Urinary bladder (tissue), 4 donors: ENCODE measurements at places on chromosomes 5 and 9. TPM values are rescaled to one million over a fixed set of nuclear protein-coding genes. Genes with fewer than 3 reads are reported as not detected.

GRCh38 chr5:103800741-103801495 lies 238.3 kb upstream of the NUDT12 start:
- DNase-seq = no peak

- DNase-seq = no peak
Measured at GRCh38 chr5:150139334-150139733, 16.3 kb downstream of the PDGFRB start.

GRCh38 chr5:176732306-176732705 lies 78.1 kb upstream of the UNC5A start:
- no peak for DNase-seq

GRCh38 chr5:52838326-52839015 lies 50.8 kb downstream of the ITGA1 start:
- DNase-seq = no peak

- DNase-seq = no peak
Measured at GRCh38 chr5:171644536-171644935, 141.1 kb upstream of the SMIM23 start.

GRCh38 chr5:110460837-110461236 lies 265.6 kb downstream of the TMEM232 start:
- no peak for DNase-seq

LCN2 gene
- polyA plus RNA-seq = 23.0 TPM
